ENCODE measurements at places on chromosomes 13 and 19. TPM values are rescaled to one million over a fixed set of nuclear protein-coding genes. Genes with fewer than 3 reads are reported as not detected.

TUBA3C gene
- not detected for polyA plus RNA-seq

GRCh38 chr19:56137405-56137804 is 3.7 kb upstream of the ZNF444 start:
- DNase-seq, result no peak
- peaks cover 30% of the 10 kb centered on the region for H3K4me1 ChIP-seq
- H3K4me3 ChIP-seq, result no peak overlapping the region
- H3K36me3 ChIP-seq, result no peaks in the 10 kb centered on the region
- no peak overlapping the region for H3K27ac ChIP-seq

ZNF570 gene
- 3.7 TPM for polyA plus RNA-seq

DNA sequence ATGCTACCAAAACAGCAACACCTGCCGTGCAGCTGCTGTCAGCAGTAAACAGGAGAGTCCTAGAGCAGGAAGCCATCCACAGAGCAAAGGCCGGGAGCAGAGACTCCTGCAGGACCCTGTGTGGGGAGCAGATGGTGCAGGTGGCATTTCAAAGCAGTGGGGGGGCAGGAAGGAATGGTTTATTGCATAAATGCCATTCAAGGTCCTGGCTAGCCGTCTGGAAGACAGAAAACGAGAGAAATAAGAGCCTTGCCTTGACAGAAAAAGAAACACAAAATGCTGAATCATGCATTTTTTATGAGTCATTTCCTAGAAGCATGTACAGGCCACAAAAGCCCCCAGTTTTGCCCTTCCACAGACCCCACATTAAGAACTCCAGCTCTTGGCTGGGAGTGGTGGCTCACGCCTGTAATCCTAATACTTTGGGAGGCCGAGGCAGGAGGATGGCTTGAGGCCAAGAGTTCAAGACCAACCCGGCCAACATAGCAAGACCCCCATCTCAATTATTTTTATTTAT is 5.4 kb downstream of the RSPH6A start:
- H3K27ac ChIP-seq, result no peak overlapping the region
- H3K36me3 ChIP-seq, result no peaks in the 10 kb centered on the region
- no peak for DNase-seq
- peaks cover 7% of the 10 kb centered on the region for H3K27me3 ChIP-seq

GRCh38 chr13:73948848-73949529 is 185.2 kb downstream of the KLF12 start:
- no peaks in the 10 kb centered on the region for H3K36me3 ChIP-seq
- no peaks in the 10 kb centered on the region for H3K27me3 ChIP-seq
- peak overlapping the region; percentile 22 for H3K4me3 ChIP-seq

RSPH6A gene
- polyA plus RNA-seq, result not detected

All from immature natural killer cell (primary cell).